ENCODE measurements at places on chromosomes 5 and 9.

DNA sequence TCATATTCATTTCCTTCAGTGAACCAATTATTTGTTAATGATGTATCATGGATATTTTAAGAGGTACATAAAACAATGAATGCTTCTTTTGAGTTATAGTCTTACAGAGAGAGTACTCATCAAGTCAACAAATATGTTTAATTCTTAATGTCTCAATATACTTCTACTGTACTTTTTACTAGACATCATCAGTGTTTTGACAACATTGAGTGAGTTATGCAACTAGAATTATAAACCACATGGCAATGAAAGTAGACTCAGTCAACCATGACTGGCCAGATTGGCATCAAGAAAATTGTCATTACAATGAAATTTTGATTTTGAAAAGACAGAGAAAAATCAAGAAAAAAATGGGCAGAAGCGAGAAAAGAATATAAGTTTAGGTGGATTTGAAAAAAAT, 1248.1 kb upstream of the CDH18 start:
- DNase-seq: no peak

DNA sequence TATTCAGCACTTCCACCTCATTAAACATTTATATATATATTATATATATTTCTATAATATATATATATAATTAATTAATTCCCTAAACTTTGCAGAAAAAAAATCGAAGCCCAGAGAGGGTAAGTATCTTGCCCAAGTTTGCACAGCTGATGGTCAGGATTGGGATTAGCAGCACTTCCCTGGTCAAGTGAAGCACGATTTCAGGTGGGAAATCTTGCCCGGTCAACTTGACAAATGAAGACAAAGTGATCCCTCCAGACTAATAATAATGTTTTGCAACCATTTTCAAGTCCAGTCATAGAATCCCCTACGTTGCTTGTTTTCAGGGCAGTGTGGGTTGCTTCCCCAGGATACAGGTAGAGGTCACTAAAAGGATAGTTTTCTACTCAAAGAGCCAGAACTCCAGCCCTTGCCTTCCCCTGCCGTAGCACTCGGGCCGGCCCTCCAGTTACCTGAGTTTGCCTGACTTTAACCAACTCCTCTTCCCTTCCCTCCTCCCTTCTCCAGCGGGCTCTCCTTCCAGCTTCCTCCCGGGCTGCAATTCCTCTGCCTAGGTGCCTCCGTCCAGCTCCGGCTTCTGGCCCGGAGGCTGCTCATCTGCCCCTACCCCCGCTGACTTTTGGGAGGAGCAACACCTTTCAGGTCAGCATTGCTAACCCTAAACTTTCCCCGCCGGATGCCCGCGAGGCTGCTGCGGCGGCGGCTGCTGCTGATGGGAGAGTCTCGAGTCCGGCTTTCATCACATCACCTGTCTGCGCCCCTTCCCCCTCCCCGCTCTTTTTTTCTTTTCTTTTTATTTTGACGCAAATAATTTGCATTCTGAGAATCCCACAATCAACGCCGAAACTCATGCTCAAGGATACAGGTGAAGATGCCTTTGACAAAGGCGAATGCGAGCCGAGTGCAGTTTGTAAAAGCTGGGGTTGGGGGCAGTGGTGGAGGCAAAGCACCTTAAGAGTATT, 930 bp downstream of the PRLR start:
- peak; percentile 22 for DNase-seq

- no peak for DNase-seq
These were observed 141.9 kb downstream of the ST8SIA4 start for GRCh38 chr5:100761192-100761591.

GRCh38 chr9:83342006-83342405, 196.2 kb downstream of the FRMD3 start:
- DNase-seq: no peak

- no peak for DNase-seq
These were observed 112.0 kb downstream of the ADAMTS16 start for GRCh38 chr5:5252106-5252505.

- DNase-seq: no peak
These were observed 2.3 kb upstream of the AK3 start for GRCh38 chr9:4743131-4743875.
